ENCODE measurements at places on chromosomes 4 and X. TPM values are rescaled to one million over a fixed set of nuclear protein-coding genes. Genes with fewer than 3 reads are reported as not detected.

DNA sequence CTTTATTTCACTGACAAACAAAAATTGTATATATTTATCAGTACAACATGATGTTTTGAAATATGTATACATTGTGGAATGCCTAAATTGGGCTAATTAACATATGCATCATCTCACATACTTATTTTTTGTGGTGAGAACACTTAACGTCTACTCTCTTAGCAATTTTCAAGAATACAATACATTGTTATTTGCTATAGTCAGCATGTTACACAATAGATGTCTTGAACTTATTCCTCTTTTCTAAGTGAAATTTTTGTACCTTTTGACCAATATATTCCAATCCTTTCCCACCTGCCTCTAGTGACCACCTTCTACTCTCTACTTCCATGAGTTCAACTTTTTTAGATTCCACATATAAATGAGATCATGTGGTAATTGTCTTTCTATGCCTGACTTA is 35.1 kb downstream of the C4orf46 start:
- DNase-seq: no peak
- H3K27me3 ChIP-seq: no peaks in the 10 kb centered on the region
- no peak overlapping the region for H3K4me3 ChIP-seq
- no peaks in the 10 kb centered on the region for H3K36me3 ChIP-seq
- H3K27ac ChIP-seq: no peak overlapping the region
- H3K4me1 ChIP-seq: no peaks in the 10 kb centered on the region

DNA sequence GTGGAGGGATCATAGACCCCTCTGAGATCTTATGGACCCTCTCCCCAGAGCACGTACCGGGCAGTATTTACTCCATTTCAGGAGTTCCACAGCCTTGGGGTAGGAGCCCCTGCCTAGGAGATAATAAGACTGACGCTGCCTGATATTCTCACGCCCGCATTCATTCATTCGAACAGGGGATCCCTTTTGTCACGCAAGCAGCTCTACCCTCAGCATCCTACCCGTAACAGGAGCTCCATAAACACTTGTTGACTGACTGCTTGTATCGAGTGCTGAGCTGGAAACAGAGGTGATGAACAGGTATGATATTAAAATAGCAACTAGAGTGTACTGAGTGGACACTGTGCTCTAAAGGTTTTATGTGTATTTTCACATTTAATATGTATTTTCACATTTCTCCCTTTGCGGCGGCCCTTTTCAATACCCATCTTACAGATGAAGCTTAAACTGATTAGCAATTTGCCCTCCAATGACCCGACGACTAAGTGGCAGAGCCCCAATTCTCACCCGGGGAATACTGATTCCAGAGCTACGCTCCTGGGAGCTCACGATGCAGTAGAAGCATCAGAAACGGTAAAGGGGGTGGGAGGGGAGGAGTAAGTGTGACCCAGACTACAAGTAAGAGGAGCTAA is 888 bp downstream of the RAB28 start:
- no peaks in the 10 kb centered on the region for H3K27me3 ChIP-seq
- H3K4me3 ChIP-seq: peak overlapping the region; percentile 81
- peaks cover 12% of the 10 kb centered on the region for H3K4me1 ChIP-seq
- no peak for DNase-seq
- H3K36me3 ChIP-seq: no peaks in the 10 kb centered on the region

DNA sequence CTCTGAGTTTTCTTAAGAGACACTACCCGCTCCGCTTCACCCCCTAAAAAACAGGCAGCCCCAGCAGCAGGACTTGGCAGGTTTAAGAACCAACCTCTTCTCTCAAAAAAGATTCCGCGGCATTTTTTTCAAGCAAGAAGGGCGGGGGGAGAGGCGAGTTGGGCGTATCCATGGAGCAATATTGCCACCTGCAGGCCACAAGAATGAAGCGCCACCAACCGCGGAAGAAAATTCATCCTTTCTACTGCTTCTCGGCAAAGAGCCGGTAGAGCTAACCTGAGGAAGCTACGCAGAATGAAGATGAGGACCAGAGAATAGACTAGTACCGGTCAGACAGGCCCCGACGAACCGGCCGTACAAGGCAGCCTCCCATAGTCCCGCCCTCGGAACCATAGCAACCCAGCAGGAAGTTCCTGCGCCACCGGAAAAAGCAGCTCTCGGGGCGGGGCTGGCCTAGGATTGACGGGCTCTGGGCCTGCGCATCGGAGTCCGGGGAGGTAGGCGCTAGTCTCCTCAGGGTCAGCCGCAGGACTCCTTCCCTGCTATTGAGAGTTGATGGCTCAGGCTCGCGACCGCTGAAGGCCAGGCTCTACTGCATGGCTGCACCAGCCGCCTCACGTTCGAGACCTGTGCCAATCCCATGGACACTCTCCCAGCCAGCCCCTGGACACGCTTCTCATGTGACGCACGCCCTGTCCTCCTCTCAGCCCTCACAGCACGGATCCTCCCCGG is 76.9 kb downstream of the MAGED4 start:
- H3K36me3 ChIP-seq: no peaks in the 10 kb centered on the region
- peak overlapping the region; percentile 37 for H3K4me3 ChIP-seq
- DNase-seq: peak; percentile 87

GRCh38 chrX:41684138-41684537 is 4.6 kb upstream of the GPR34 start:
- no peak overlapping the region for H3K4me3 ChIP-seq
- DNase-seq: no peak
- H3K27ac ChIP-seq: no peak overlapping the region
- no peaks in the 10 kb centered on the region for H3K4me1 ChIP-seq

- no peaks in the 10 kb centered on the region for H3K4me1 ChIP-seq
- H3K27me3 ChIP-seq: no peaks in the 10 kb centered on the region
- no peak for DNase-seq
Measured at GRCh38 chr4:89329280-89329679, 21.7 kb upstream of the GPRIN3 start.

The MAGEA2B gene
- total RNA-seq: not detected

The DMP1 gene
- total RNA-seq: not detected

The GPRIN3 gene
- 2.3 TPM for total RNA-seq

Data from tibial nerve (tissue), 4 donors.